Smooth muscle cell of the brain vasculature (primary cell): ENCODE measurements at places on chromosomes 12 and 14.
A peak's percentile ranks its signal among the peaks of the same experiment; 100 is the strongest.

DNA sequence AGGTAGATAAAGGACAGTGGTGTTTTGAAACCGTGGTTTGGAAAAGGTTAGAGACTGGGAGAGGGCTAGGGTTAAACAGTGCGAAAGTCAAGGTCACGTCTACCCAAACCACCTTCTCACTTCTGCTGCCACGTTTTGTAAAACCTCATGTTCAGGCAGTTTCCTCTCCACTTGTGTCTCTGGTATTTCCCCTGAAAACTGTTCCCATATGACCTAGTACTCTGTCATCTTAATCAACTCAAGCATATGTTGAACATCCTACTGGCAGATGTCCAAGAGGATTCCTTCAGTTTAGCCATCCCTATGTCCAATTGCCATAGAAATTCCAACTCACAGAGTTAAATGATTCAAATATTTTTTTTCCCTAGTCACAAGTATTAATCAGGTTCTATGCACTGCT, 17.4 kb downstream of the CLEC4C start:
- DNase-seq: no peak

GRCh38 chr14:105601360-105602242, 75.2 kb downstream of the TMEM121 start:
- no peak for DNase-seq

GRCh38 chr12:48285751-48286650, 64.7 kb downstream of the ZNF641 start:
- DNase-seq: no peak

- no peak for DNase-seq
Measured at GRCh38 chr14:104239185-104239775, 100.9 kb downstream of the KIF26A start.

GRCh38 chr14:47744155-47744554, 68.8 kb upstream of the MDGA2 start:
- no peak for DNase-seq

DNA sequence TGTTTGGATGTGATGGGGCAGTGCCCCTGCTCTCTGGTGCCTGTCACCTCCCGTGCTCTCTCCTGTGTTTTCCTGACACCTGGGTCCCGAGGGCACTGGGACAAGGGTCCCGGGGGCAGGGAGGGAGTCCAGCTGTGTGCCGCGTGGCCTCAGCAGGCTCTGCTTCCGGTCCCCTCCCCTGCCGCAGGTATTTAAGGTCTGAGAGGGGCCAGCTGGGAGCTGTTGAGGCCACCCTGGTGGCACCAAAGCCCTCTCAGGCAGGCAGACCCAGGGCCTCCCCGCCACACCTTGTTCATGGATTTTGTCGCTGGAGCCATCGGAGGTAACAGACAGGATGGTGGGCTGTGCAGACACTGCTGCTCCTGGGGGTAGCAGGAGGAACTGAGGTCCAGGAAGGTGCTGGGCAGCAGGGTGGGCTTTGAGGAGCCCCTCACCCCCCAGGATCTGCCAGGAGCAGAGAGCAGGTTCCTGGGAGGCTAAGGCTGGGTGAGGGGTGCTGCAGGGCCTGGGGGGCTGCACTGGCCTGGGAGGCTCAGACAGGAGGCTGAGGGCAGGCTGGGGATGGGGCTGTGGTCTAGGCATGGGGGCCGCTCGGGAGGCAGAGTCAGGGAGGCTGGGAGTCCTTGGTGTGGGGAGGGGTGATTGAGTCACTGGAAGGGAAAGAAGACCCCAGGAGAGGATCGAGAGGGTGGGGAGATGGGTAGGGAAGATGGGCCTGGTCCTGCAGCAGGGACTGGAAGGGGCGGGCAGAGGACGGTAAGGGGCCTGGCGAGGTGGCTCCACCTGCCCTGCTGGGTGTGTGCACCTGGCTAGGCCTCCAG, at the start of gene SLC25A47:
SLC25A47 (plus strand) TSS at position 219 of the 821 bp plus-strand sequence; CDS start at position 295, 76 bp downstream.
- DNase-seq: no peak

DNA sequence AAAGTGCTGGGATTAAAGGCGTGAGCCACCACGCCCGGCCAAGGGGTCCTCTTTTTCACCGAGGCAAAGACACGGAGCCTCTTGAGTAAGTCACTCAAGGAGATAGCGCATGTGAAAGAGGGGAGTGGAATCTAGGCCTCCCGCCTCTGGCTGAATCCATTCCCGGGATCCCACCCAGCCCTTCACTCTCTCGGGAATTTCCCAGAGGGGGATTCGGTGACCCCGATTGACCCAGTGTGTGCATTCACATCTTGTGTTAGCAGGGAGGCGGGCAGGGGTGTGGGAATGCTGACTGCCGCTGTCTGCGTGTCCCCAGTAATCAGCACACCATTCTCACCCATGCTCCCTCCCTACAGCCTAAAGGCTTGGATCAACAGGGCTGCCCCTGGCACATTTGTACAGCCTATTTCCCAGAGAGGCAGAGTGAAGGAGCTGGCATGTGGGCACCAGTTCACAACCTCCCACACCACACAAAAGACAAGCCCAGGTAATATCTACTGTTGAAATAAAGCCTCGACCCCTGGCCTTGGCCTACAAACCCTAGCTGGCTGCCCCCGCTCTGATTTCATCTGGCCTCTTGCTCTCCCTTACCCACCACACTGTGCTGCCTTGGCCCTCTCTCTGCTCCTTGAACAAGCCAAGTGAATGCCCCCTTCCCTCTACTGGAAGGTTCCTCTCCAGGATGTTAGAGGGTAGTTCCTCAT, 1.3 kb upstream of the LTBP2 start:
- DNase-seq: no peak

GRCh38 chr12:66409195-66409871, 107.0 kb downstream of the HELB start:
- peak; percentile 41 for DNase-seq

GRCh38 chr12:4807813-4808212, 87.6 kb downstream of the GALNT8 start:
- DNase-seq: no peak
